ENCODE measurements at places on chromosomes 6 and 20. TPM values are rescaled to one million over a fixed set of nuclear protein-coding genes. Genes with fewer than 3 reads are reported as not detected.

SMLR1 gene
- total RNA-seq, result not detected

ABHD16B gene
- total RNA-seq, result not detected

CAGE1 gene
- total RNA-seq, result not detected

CBLN4 gene
- total RNA-seq, result not detected

COL21A1 gene
- 0.81 TPM for total RNA-seq

GPX5 gene
- total RNA-seq, result not detected

C2 gene
- 0.66 TPM for total RNA-seq

OR14J1 gene
- not detected for total RNA-seq

MROH8 gene
- total RNA-seq, result 0.79 TPM

NKAIN2 gene
- total RNA-seq, result not detected

OR12D2 gene
- not detected for total RNA-seq

NOX3 gene
- total RNA-seq, result not detected

KCNQ2 gene
- total RNA-seq, result 0.50 TPM

CD40 gene
- 4.9 TPM for total RNA-seq

GPR63 gene
- 0.61 TPM for total RNA-seq

SRMS gene
- not detected for total RNA-seq

BMP2 gene
- total RNA-seq, result 0.57 TPM

CABLES2 gene
- 5.1 TPM for total RNA-seq

L3MBTL3 gene
- 4.5 TPM for total RNA-seq

PHACTR3 gene
- total RNA-seq, result not detected
